AG04450 (cell line): ENCODE measurements at places on chromosomes 2 and 18. TPM values are rescaled to one million over a fixed set of nuclear protein-coding genes. Genes with fewer than 3 reads are reported as not detected.

DNA sequence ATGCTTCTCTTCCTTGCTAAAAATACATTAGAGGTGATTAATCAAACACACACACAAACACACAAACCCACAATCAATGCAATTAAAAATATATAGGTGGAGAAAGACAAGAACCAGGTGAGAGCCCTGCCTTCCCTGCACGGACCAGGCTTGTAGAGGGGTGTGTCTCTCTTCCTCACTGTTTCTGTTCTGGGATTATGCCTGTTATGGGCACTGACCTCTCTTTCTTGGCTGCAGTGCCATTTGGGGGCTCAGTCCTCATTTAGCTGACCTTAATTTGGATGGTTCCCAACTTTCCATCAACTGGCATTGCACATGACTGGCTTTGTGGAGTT lies 89.8 kb downstream of the SH3RF3 start:
- no peak for DNase-seq

The IL1R1 gene
- 88.8 and 102 TPM in 2 replicates for polyA plus RNA-seq

GRCh38 chr2:205103699-205104098 lies 558.4 kb downstream of the PARD3B start:
- DNase-seq = no peak

The HOXD8 gene
- polyA plus RNA-seq = not detected in 2 replicates

- DNase-seq = no peak
Measured at GRCh38 chr18:6574631-6575030, 154.9 kb upstream of the ARHGAP28 start.

DNA sequence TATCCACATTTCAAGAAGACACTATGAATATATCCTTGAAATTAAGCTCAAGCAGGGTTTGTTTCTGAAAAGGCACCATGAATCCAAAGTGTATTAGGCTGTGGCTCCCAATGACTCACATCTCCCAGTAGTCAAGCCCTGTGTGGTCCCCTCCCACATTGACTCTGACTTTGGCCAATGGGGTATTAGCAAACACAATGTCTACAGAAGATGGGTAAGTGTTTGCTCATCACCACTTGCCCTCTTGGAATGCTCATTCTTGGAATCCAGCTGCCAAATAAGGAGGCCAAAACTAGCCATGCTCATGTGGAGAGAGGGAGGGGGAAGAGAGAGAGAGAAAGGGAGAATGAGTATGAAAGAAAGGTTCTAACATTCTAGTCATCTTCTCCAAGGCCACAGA lies 490.0 kb downstream of the TXNL1 start:
- peak; percentile 49 for DNase-seq

The ACVR1C gene
- 0.04 and 0.14 TPM in 2 replicates for polyA plus RNA-seq

DNA sequence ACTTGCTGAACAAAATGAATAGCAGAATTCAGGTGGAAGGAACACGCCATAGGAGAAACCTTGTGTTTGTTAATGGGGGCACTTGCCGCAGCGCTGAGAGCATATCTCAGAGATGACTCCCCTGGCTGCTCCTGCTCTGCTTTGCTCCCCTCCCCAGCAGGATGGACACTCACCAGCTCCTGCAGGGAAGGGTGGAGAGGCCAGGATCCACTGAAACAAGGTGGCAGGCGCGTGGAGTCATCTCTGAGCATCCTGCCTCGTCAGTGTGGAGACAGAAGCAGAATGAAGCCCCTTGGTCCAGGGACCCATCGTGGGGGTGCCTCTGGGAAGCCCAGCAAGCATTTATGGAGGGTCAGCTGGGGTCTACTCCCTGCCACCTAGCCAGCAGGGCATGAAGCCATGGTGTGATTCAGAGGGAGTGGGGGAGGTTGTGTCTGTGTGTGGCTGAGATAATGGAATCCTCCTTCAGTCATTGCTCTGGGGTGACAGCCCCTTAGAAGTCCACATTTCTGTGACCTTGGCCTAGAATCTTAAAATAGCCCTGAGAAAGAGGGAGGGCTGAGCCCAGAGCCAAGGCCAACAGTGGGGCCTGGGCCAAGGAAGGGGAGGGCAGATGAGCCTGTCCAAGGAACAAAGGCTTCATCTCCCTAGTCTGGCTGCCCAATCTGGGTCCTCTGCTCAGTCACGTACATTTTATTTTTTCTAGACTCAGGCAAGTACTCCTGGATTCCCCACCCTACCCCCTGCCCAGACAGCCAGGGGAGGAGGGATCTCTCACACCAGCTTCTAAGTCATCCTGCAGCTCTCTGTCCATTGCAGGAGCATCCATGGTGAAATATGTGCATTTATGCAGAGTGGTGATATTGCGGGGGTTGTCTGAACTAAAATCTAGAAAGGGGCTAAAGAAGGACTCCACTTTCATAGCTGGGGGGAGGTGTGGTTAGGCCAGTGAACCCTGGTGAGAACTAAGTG lies 215.4 kb downstream of the ZBTB7C start:
- DNase-seq = no peak

GRCh38 chr2:229775614-229776313 lies 61.4 kb upstream of the DNER start:
- no peak for DNase-seq

- no peak for DNase-seq
Measured at GRCh38 chr2:83273322-83273721, 1185.8 kb downstream of the SUCLG1 start.

- no peak for DNase-seq
Measured at GRCh38 chr2:28365158-28365557, 27.5 kb upstream of the FOSL2 start.

GRCh38 chr18:76842837-76843530 lies 20.6 kb downstream of the ZNF236 start:
- DNase-seq = no peak

DNA sequence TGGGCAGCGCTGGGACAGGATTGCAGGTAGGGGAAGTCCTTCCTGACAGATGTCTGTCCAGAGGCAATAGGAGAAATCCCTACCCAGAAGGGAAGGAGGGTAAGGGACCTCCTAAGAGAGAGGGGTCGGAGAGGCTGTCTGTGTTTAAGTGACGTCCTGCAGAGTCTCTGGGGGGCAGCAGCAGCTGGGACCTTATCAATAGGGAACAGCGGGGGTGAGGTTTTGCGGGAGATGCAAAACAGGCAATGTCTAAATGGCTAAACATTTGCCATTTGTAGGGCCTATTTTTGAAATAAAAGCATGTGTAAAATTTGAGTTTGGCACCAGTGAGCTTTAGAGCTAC lies 108.7 kb upstream of the HS6ST1 start:
- no peak for DNase-seq

- peak; percentile 66 for DNase-seq
Measured at GRCh38 chr18:49690312-49690711, 123.0 kb downstream of the ACAA2 start.

- no peak for DNase-seq
Measured at GRCh38 chr18:72986103-72986502, 118.3 kb upstream of the NETO1 start.

DNA sequence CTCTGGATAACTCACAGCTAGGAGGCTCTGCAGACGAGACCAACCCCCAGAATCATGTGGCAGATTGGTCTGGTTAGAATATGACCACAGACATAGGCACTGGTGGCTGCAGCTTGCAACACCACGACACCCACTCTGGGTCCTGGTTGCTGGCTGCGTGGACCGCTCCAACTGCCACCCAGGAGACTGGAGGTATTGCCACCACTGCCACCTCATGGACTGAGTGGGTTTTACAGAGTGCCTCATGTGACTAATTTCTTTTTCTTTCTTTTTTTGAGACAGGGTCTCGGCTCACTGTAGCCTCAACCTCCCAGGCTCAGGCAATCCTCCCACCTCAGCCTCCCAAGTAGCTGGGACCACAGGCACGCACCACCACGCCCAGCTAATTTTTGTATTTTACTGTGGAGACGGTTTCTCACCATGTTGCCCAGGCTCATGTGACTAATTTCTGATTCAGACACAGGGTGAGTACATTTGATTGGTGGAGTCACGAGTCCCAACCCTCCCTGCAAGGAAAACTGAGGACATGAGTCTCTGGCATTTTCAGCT lies 29.9 kb upstream of the NT5DC4 start:
- DNase-seq = no peak

The GCG gene
- 0.27 TPM in 1 of 2 replicates, not detected in the other for polyA plus RNA-seq

- no peak for DNase-seq
Measured at GRCh38 chr2:239691720-239692119, 290.9 kb upstream of the HDAC4 start.

DNA sequence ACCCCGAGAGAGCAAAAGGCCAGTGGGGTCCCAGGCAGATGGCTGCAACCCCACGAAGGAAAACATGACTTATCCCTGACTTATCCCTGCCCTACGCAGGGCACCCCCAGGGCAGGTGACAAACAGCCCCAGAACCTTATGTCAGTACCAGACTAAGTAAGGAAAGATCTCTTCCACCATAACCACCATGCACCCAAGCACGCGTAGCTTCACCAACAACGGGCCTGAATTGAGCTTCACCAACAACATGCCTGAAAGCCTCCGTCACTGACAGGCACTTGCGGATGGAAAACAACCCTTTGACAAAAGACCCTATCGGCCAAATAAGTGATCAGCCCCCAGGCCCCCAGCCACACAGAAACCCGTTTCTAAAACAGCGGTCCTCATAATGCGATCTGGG lies 34.1 kb downstream of the HDAC4 start:
- DNase-seq = no peak

DNA sequence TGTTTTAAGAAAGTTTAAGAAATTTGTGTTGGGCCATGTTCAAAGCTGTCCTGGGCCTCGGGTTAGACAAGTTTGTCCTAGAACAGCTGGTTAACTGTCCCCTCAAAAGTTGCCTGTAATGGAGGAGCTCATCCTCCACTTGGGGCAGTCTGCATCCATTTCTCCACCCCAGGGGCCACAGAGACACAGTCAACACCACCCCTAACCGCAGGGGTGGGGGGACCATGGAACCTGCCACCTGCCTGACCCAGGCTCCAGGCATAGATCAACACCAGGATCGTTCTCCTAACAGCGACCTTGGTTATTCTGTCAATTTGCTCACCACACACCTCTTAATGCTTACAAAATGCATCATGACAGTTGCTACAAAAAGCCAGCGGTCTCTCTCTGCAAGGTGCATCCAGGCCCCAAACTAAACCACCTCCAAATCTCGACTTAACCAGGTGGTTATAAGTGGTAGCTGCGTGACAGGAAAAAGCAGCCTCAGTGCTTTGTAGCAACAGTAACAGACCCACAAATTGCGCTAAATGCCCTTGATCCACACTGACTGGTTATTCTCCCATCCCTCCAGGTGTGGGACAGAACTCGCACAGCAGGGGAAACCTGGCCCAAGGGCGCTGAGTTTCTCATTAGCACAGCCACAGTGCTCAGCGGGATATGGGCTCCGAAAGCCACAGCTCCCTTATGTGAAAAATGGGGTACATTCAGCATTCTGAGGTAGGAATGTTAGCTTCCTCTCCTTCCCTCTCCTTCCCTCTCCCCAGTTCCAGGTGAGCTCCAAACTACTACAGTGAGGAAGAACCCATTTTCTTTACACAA lies 48.0 kb downstream of the HDLBP start:
- DNase-seq = no peak

DNA sequence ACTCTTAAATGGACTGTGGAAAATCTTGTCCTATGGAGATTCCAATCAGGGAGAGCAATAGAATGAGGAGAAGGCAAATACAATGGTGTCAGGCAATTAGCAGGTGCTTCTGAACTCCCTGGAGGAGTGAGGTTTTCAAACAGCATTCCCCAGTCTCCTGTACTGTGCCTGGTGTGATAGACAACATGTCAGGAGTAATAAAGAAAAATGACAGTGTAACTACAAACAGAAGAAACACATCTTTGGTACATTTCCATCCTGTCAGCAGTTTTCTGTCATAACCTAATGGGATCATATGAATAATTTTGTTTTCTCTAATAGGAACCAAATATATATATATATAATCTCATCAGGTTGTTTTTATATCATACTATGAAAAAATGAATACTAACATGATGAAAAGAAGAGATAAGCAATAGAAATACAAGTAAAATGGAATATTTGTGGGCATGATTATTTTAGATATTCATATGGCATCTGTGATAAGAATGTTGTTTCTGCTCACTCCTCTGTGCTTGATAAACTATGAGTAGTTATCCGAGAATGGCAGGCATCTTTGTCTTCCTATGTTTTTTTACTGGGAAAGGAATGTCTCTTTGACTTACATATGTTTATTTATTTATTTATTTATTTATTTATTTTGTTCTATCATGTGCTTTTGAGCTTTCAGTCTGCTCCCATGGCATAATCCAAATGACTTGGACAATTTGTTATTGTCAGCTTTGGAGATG lies 441.7 kb downstream of the TXNL1 start:
- DNase-seq = no peak

GRCh38 chr2:73963385-73964120 lies 21.2 kb upstream of the TET3 start:
- DNase-seq = no peak

- DNase-seq = no peak
Measured at GRCh38 chr2:133945089-133945488, 308.8 kb upstream of the MGAT5 start.

The RFTN2 gene
- polyA plus RNA-seq = 5.2 and 5.7 TPM in 2 replicates

- no peak for DNase-seq
Measured at GRCh38 chr2:104433657-104434056, 420.3 kb upstream of the POU3F3 start.

DNA sequence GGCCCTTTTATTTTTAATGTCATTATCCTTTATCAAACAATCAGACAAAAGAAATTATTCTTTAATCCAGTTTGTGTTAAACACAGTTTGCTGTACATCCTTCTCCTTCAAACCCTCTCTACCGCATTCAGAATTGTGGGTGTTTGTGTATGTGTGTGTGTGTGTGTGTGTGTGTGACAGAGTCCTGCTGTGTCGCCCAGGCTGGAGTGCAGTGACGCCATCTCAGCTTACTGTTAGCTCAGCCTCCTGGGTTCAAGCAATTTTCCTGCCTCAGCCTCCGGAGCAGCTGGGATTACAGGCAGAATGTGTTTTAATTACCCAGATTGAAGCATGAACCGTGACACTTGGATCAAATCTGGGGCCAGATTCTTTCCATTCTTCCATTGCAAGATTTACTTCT lies 723.7 kb downstream of the DCDC2C start:
- DNase-seq = no peak

- no peak for DNase-seq
Measured at GRCh38 chr2:162579169-162579568, 235.2 kb downstream of the GCA start.

DNA sequence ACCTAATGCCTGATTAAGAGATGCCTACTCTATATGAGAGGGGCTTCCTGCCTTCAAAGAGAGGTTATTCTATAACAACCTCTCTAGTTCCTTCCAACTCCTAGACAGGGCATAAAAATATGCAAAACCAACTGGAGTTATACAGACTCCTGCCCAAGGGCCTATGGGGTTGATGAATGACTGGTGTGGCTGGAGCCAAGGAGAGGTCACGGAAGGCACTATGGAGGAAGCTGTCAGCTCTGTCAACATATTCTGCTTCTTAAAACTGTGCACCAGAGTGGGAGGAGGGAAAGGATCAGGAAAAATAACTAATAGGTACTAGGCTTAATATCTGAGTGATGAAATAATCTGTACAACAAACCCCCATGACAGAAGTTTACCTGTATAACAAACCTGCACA lies 120.9 kb upstream of the CDC42EP3 start:
- no peak for DNase-seq

GRCh38 chr18:35389095-35389618 lies 12.0 kb upstream of the ZNF396 start:
- no peak for DNase-seq

DNA sequence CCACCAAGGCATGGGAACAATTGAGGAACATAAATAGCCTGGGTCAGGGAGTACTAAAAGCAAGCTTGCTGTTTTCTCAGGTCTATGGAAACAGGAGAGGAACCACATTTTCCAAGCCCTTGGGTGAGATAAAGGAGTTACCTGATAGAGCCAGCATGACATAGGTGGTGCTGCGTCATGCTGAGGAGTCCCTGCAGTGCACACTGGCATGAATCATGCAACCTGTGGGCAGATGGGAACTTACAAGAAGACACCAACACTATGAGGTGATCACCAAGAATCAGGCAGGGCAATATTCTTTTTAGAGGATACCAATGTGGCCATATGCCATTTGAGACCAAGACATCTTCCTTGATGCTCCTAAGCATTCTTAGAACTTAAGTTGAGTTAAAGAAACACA lies 531.8 kb downstream of the ZEB2 start:
- DNase-seq = no peak
